ENCODE measurements at places on chromosomes 3 and 15. TPM values are rescaled to one million over a fixed set of nuclear protein-coding genes. Genes with fewer than 3 reads are reported as not detected.

DNA sequence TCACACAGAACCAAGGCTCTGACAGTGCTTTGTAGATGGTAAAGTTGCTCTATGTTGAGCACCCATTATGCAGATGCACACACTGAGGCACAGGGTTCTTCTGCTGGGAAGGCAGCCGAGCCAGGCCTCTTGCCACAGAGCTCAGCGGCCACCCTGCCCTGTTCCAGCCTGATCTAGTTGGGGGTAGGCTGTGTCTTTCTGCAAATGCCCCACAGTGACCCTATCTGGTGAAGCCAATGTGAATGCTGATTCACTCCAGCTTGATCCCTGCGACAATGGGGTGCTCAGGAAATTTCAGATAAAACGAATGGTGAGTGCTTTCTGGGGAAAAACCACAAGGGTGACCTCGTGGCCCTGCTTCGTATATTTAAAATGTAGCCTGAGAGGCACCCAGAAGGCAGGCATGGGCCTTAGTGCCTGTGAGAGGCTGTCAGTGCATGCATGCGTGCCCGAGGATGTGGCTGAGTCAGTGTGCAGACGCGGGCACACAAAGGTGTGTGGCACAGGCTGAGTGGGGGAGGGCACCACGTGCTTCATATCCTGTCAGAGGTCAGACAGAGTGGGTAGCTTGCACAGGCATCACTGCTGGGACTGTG is 85.7 kb downstream of the ATP2B2 start:
- no peak for DNase-seq

CALML4 gene
- 4.1 TPM for total RNA-seq

GRCh38 chr15:40747685-40748631 is 7.1 kb downstream of the RMDN3 start:
- DNase-seq = no peak

DNA sequence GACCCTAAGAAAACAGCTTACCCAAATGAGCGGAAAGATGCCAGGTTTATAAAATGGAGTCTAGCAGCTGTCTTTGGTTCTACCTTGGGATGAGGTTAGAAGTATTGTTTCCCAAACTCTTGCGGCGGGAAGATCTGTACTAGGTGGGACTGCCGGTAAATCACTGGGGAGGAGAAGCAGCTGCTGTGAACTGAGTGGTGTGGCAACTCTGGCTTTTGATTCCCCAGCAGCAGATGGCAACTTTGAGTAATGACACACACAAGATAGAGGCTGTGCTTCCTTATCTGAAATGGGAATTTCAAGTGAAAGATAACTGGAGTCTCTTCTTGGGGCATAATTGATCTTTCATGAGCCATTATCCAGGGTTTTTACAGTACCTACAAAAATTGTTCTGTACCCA is 184.9 kb downstream of the ATG7 start:
- DNase-seq = no peak

ECE2 gene
- total RNA-seq = 1.6 TPM

PIERCE2 gene
- 1.9 TPM for total RNA-seq

ESYT3 gene
- total RNA-seq = not detected

All from glutamatergic neuron (in vitro differentiated cells).